ENCODE measurements at places on chromosomes 4 and X.
A peak's percentile ranks its signal among the peaks of the same experiment; 100 is the strongest.

- no peak for DNase-seq
These were observed 73.9 kb upstream of the MED14 start for GRCh38 chrX:40809210-40809609.

DNA sequence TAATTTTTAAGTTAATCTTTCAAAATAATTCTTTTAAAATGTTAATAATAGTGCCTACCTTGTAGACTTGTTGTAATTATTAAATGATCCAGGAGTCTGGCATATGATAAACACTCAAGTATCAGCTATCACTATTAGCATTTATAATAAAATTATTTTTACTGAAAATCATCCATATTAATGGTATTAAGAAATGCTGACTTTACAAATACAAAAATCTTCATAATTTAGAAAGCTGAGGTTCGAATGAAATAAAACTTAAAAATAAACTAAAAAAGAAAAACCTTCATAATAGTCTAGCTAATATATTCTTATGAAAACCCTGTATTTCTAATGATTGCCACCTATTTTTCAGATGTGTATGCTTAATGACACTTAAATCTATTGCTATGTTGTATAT, 5.2 kb downstream of the MGARP start:
- no peak for DNase-seq

DNA sequence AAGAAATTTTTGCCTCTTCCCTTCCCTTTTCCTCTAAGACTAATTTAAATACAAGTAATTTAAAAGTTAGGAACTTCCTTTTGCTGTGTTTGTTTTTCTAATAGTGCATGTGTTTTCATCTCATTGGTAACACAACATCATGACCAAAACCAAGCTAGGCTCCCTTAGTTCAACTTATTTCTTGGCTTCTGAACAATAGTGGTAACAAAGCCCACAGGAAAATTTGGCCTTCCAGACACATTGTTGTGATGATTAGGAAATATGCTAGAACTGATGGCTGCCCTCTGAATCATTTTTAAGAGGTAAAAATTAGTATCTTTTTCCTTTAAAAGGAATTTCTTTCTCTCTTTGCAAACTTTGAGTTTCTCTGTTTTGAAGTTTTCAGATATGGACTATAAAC, 25.5 kb upstream of the TEC start:
- no peak for DNase-seq

DNA sequence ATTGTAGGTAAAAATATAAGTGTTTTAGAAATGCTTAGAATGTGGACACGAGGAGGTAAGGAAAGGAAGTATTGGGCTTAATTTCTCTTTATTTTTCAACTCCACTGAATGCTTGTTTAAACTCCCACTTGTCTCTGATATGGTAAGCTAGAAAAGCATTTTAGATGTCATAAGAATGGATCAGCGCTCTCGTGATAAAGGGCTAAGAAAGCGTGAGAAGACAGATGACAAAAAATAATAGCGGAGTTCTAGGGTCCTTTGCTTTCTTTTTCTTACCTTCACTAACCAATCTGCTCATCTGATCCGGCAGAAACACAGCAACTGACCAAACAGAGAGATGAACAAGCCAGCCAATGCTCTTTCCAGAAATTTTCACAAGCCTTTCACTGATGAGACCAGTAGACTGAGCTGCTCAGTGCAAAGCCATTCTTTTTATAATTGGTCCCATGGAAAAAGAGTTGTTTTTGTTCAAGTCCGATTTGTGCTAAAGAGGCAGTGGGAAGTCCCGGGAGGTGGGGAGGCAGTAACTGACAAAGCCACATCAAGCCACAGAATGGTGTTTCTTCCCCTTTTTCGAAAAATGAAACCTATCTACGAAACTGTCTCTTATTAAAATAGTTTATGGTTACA, at the start of gene TASL:
Gene TASL, minus strand, starts transcription at position 405 of the 630 bp plus-strand sequence. CDS start 17,411 bp downstream, outside the sequence.
- DNase-seq: no peak

DNA sequence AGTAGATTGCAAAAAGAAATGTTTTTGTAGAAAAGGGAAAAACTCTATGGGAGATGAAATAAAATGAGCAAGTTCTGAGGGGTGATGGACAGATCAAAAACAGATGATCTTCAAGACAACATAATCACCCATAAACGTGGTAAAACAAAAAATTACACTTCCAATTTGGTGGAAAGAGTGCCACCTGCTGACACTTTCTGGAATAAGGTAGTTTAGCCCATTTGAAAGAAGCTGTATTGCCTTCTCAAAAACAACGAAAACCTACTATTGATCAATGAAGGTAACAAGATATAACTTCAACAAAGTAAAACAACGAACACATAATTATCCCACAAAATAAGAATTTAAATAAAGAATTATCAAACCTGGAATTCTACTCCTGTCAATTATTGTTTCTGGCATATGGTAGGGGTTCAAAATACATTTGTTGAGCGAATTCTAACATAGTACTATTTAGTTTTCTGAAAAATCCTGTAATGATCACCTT, 2.5 kb downstream of the COQ2 start:
- peak; percentile 49 for DNase-seq

GRCh38 chr4:70984589-70984988, 8.9 kb upstream of the DCK start:
- no peak for DNase-seq

- no peak for DNase-seq
These were observed 644.5 kb upstream of the DIPK2B start for GRCh38 chrX:45845142-45845541.

DNA sequence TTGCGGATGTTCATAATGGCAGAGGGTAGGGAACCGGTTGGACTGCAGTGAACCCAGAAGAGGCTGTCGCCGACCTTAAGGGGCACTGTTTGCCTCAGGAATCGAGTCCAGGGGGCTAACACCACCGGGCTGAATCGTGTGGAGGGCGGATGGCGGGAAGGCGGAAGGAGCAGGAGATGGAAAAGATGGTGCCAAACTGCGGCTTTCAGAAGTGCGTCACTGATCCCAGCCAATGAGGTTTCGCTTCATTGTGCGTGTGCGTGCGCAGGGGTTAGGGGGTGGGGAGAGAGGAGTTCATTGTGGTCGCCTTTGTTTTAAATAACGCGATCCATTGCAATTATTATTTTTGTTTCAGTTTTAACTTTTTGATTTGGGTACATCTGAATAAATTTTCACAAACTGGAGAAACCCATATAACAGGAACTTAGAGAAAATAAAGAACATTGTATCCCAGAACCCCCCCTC, at the start of gene NAA11:
Gene NAA11, minus strand, starts transcription at position 198 of the 465 bp plus-strand sequence. Its CDS starts 184 bp downstream, at position 14.
- no peak for DNase-seq

DNA sequence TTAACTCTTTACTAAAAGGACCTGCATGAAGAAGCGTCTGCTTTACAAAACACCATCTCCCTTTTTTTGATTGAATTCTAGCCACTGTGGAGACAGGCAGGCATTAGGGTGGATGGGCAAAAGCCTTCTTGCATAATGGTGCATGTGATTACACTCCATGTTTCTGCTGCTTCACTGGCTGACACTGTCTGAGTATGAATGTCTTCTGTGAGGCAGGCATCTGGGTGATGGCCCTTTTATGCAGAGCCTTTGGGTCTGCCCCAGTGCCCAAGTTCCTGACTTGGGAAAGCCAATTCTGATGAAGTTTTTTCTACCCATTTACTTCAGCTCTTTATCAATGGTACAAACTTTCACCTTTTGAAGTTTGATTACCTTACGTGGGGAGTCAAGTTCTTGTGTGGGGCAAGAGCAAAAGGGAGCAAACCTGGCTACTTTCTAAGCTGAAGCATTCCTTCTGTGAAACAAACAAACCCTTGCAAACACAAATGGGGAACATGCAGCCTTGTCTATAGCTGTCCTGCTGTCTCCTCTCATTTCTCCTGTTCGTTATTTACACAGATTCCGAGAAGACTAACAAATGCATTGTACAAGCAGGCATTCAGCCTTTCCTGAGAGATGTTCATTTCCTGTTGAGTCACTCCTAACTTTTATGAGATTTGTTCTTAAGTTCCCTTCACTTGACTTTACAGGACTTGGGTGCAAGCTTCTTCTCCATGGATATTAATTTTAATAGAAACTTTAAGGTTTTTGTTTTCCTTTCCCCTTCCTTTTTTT, 301.9 kb downstream of the TLL1 start:
- peak; percentile 0 for DNase-seq

DNA sequence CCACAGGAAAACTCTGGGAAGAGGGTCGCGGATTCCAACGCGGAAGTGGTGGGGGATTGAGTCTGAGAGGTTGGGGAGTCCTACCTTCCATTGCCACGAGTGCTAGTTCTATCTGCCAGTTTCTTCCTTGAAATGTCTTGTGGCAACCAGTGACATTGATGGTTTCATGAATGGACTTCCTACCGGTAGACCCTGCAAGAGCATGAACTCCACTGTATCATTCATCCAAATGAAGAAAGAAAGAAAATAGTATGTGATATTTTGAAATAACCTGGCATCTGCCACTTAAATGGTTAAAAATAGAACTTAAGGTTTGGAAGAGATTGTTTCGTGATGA, 1.1 kb upstream of the SLC10A7 start:
- DNase-seq: no peak

DNA sequence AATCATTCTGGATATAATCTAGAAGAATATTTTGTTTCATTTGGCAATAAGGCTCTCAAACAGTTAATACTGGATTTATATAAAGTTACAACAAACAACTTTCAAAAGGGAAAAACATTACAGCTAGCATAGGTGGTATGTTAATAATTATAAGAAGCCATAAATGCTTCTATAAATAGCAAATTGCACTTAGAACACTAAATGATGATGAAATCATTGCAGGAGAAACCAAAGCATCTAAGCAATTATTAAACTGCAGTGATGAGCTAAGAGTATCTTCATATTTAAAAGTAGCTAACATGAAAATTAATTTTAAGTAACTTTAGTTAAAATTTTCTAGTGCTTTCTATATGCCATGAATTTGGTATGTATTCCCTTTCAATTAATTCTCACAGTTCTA, 189.5 kb downstream of the CENPC start:
- DNase-seq: no peak

DNA sequence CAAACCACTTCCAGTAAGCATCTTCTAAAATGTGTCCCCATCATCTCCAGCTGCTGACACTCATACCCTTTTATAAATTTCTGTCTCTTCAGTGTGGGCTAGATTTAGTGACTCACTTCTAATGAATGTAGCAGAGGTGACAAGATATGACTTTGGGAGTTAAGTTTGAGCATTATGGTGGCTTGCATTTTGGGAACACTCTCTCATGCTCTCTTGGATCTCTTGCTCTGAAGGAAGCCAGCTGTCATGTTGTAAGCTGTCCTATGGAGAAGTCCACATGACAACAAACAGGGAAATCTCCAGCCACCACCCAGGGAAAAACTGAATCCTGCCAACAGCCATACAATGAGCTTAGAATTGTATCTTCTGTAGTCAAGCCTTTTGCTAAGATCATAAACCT, 691.3 kb upstream of the PCDH7 start:
- DNase-seq: no peak

DNA sequence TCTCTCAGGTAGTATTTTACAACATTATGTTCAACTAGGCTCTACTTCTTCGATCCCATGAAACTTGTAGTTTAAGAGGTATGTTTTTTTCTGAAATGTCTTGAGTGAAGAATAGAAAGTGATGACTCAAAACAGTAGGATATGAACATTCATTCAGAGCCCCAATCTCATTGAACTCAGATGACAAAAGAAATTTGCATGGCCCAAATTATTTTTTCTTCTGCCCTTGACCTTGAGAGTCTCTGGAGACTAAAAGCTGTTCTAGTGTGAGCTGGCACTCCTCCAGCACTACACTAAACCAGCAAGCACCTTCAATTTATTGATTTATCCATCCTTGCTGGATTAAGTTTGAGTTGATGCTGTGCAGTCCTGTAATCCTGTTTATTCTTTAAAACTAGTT, 4.0 kb downstream of the DCLK2 start:
- no peak for DNase-seq
